Karpas-422 (cell line): ENCODE measurements at places on chromosomes 16 and 17. TPM values are rescaled to one million over a fixed set of nuclear protein-coding genes. Genes with fewer than 3 reads are reported as not detected.

DNA sequence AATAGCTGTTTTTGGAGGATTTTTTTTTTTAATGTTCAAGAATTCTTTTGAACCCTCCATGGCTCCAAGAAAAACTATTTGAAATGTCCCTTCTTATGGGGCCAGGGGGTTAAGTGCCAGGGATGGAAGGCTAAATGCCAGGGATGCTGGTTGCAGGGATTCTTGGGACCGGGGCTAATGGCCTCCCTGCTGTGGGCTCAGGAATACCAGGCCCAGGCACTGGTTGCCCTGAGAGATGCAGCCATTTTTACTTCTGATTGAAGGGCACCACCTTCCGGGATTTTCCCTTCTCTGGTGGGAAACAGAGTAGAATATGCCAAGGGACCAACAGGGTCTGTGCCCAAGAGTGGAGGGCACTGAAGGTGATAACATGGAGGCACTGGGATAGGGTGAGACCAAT is 10.9 kb upstream of the KAT7 start:
- no peaks in the 10 kb centered on the region for H3K36me3 ChIP-seq
- H3K27ac ChIP-seq, result no peak overlapping the region
- H3K4me3 ChIP-seq, result no peak overlapping the region
- DNase-seq, result no peak
- no peaks in the 10 kb centered on the region for H3K27me3 ChIP-seq

DNA sequence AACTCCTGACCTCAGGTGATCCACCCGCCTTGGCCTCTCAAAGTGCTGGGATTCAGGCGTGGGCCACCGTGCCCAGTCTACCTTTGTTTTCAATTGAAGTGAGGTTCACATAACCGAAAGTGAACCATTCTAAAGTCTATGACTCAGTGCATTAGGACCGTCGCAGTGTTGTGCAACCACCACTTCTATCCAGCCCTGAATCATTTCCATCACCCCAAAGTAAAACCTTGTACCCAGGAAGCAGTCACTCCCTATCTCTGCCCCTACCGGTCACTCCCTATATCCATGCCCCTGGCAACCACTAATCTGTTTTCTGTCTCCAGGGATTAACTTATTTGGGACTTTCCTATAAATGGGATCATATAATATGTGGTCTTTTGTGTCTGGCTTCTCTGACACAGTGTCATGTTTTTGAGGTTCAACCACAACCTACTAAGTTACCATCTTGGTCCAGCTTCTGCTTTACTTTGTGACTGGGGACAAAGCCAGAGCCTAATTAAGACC is 28.3 kb upstream of the CDC42EP4 start:
- no peak overlapping the region for H3K4me3 ChIP-seq
- no peak for DNase-seq
- no peaks in the 10 kb centered on the region for H3K36me3 ChIP-seq
- H3K27me3 ChIP-seq, result no peaks in the 10 kb centered on the region

DNA sequence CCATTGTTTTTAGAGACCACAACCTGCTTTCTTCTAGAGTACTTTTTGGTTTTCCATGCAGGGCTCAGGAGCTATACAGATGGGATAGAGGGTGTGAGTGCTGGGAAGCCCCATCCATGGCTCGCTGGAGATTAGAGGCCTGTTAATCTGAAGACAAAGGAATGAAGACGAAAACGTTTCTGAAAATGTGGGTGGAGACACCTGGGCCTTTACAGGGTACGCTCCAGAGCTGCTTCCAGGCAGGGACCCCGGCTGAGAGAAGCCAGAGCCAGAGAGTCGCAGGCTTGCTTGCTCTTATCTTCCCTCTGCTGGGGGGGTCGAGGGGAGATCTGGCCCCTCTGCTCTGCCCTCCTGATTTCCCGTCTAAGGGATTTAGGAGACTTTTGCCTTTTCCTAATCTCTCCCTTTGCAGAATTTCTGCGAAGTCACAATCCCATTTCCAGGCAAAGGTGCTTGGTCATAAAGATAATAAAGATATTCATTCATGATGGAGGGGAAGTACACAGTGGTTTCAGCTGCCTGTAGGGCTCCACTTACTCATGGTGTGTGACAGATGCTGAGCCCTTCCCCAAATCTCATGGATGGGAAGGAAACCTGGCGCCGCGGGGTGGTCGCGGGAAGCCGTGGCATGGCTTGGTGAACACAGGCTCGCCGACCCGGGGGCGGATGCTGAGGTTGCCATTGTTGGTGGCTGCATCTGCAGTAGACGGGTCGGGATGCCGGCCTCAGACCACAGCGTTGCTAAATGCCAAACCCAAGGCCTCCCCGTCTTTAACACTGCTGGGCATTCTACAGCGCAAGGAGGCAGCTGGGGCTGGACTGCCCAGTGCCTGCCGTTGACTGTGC is 4.8 kb upstream of the SOCS3 start:
- peaks cover 12% of the 10 kb centered on the region for H3K4me1 ChIP-seq
- H3K36me3 ChIP-seq, result no peaks in the 10 kb centered on the region
- H3K27me3 ChIP-seq, result peaks cover 3% of the 10 kb centered on the region; the same call in 1 of the 2 replicates
- DNase-seq, result no peak
- no peak overlapping the region for H3K27ac ChIP-seq

DNA sequence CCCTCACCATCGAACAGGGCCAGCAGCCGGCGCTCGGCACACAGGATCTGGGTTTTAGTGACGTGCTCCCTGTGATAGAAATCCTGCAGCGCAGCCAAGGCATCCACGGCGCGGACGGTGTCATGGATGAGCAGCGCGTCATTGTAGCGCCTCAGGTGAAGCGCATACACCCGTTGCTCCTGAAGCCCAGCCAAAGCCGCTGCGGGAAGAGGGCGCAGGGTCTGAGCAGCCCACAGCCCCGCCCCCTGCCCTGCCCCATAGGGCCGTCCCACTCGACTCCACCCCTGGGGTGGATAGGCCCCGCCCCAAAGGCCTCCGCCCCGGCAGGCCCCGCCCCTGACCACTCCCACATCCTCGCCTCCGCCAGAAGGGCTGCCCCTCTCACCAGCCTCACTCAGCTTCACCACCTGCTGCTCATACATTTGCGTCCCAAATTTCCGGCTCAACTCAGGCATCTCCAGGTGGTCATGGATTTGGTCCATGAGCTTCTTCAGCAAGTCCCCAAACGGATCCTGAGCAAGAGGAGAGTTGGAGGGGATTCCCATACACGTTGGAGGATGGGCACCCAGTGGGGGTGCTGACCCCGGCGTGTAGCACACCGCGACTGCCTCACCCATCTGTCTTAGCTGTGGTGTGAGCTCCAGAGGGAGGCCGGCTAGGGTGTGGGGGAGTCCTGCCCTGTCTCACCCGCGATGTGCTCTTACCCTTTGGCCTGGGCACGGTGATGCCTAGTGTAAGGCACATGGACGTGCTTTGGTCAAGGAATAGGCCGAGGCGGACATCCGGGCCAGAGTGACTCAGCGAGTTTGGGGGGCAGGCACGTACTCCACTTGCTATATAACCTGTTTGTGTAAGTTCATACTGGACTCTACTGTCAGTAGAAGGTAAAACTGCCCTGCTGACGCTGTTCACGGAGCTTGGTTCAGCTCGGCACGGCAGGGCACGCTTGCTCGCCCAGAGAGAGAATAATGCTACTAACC is 4.6 kb downstream of the DHX58 start:
- H3K4me3 ChIP-seq, result no peak overlapping the region
- H3K27me3 ChIP-seq, result no peaks in the 10 kb centered on the region
- no peaks in the 10 kb centered on the region for H3K36me3 ChIP-seq
- H3K4me1 ChIP-seq, result peaks cover 18% of the 10 kb centered on the region

DNA sequence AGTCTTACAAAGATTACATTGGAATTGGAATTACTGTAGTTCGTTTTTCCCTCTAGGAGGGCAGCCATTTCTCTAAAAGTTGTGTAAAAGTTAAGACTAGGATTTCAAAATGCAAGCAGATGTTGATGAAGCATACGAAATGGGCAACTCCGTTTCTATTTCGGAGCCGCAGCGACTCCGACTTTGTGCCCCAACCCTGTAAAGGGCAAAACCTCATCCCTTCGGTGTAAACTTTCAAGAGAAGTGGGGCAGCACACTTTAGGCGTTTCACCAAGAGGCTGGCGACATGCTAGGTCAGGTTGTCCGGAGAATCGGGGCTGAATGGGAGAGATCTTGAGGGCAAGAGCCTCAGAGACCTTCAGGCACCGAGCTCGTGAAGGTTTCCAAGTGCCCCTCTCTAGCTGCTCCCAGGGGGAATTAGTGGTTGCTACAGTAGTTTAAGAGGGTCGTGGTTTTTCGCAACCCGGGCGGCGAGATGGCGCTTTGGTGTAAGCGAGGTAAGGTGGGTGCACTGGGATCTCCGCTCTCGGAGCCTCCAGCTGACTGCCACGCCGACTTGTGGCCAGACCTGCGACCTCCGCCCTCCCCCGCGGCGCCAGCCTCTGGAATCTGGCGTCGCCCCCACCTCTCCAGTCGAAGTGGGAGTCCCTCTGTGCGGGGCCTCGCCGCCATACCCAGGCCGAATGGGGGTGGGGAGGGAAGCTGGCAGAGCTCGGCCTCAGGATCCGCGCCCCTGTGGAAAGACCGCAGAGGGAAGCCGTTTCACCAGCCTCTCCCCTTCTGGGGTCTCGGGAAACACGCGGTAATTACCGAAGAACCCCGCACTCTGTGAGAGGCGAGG is 1.0 kb upstream of the HEXIM2 start:
- peak overlapping the region; percentile 89 for H3K4me3 ChIP-seq
- peak overlapping the region; percentile 59 for H3K27ac ChIP-seq
- peak; percentile 76 for DNase-seq
- H3K36me3 ChIP-seq, result peaks cover 6% of the 10 kb centered on the region; the same call in 1 of the 2 replicates
- peaks cover 19% of the 10 kb centered on the region for H3K4me1 ChIP-seq

DNA sequence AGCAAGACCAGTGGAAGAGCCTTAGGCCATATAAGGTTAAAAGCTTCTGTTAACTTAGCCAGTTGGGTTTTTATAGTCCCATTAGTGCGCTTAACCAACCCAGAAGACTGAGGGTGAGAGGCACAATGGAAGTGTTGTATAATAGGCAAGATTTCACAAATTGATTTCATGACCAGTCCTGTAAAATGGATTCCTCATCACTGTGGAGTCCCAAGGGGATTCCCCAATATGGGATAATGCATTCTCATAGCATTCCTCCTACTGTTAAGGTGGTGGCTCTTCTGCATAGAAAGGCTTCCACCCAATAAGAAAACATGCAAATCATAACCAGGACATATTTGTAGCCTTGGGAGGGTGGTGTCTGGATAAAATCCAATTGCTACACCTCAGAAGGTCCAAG is 22.1 kb upstream of the B4GALNT2 start:
- H3K4me1 ChIP-seq, result no peaks in the 10 kb centered on the region
- no peak for DNase-seq
- no peak overlapping the region for H3K4me3 ChIP-seq
- no peak overlapping the region for H3K27ac ChIP-seq
- H3K36me3 ChIP-seq, result no peaks in the 10 kb centered on the region

DNA sequence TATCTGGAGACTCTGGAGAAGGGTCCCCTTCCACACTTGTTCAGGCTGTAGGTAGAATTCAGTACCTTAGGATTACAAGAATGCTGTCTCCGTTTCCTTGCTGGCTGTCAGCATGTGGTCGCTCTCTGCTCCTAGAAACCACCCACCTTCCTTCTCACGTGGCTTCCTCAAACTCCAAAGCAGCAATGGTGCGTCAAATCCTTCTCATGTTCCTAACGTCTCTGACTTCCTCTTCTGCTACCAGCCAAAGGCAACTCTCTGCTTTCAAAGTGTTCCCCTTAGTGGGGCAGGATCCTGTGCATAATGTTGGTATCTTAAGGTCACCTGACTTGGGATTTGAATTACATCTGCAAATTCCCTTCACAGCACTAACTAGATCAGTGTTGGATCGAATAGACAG is 30.9 kb upstream of the DYNLRB2 start:
- no peak overlapping the region for H3K27ac ChIP-seq
- H3K27me3 ChIP-seq, result no peaks in the 10 kb centered on the region
- no peak overlapping the region for H3K4me3 ChIP-seq
- no peak for DNase-seq
- H3K4me1 ChIP-seq, result no peaks in the 10 kb centered on the region

DNA sequence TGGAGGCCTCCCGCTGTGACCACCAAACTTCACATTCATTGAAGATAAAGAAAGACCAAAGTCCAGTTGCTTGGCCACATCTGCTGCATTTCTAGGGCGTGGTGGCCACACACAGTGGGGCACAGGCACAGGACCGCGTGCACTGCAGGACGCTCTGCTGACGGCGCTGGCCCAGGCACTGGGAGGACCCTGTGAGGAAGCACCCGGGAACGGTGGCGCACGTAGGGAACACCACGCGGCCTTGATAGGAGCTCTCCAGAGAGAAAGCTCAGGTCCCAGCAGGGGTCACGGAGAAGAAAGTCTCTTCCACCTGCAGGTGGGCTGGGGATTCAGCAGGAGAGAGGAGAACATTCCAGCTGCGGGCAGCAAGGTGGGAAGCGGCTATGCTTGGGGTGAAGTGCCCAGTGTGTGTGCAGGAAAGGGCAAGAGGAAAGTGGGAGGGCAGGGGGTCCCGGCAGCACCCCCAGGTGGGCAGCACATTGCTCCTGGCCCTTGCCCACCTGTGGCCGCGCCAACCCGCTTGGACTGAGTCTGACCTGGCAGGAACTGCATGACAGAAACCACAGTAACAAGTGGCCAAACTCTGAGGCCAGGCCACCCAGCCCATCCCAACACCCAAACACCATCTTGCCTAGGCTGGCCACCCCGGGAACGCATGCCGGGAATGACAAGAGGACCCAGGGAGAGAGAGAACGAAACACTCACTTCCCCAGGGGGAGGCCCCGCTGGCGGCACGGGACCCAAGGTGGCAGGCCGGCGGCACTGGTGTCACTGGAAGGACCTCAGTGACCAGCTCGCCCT is 32.8 kb downstream of the TBC1D16 start:
- no peaks in the 10 kb centered on the region for H3K27me3 ChIP-seq
- no peaks in the 10 kb centered on the region for H3K36me3 ChIP-seq
- H3K4me1 ChIP-seq, result no peaks in the 10 kb centered on the region

DNA sequence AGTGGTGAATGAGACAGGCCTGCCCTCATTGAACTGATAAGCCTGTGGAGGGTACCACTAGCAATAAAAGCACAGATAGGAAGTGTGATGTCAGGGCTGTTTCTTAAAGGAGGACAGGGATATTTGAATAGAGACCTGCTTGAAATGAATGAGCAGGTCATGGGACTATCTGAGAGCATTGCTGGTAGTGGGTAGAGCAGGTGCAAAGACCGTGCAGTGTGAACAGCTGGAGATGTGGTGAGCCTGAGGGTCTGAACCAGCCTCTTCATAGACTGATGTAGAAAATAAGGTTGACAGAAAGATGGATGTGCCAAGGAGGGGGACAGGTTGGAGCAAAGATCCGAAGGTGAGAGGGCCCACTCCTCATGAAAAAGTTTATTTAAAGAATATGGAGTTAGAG is 2.4 kb downstream of the NUP93 start:
- peaks cover 8% of the 10 kb centered on the region for H3K36me3 ChIP-seq
- peak overlapping the region; percentile 98; the same call in 1 of the 2 replicates for H3K4me3 ChIP-seq
- DNase-seq, result peak; percentile 60
- H3K27ac ChIP-seq, result peak overlapping the region; percentile 46
- no peaks in the 10 kb centered on the region for H3K27me3 ChIP-seq
- H3K4me1 ChIP-seq, result peaks cover 47% of the 10 kb centered on the region

DNA sequence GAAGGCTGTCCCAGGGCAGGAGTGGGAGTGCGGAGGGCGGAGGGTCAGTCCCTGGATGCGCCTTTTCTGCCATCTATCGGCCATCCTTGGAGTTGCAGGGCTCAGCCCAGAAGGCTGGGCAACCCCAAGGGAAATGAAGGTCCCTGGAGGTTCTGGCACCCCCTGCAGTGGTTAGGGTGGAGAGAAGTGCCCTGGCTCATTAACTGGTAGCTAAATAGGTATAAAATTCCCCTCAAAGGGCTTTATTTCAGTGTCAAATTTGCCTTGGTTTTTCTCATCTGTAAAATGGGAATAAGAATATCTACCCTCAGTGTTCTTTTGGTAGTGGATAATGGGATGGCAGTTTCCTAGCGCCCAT is 22.4 kb downstream of the C17orf75 start:
- H3K27me3 ChIP-seq, result no peaks in the 10 kb centered on the region
- H3K27ac ChIP-seq, result no peak overlapping the region
- H3K4me3 ChIP-seq, result no peak overlapping the region
- peak; percentile 90 for DNase-seq

Gene ASIC2
- not detected in 2 replicates for total RNA-seq

Gene SUZ12
- 39.1 and 71.0 TPM in 2 replicates for total RNA-seq

Gene VPS4A
- total RNA-seq, result 18.3 and 32.2 TPM in 2 replicates

Gene ACSM2A
- not detected in 2 replicates for total RNA-seq

Gene KRTAP1-1
- total RNA-seq, result not detected in 2 replicates
